ENCODE measurements at places on chromosomes 1 and 21. TPM values are rescaled to one million over a fixed set of nuclear protein-coding genes. Genes with fewer than 3 reads are reported as not detected.

The IGSF21 gene
- not detected for total RNA-seq

The SZT2 gene
- 34.4 TPM for total RNA-seq

The TMEM240 gene
- total RNA-seq, result not detected

The SLC6A17 gene
- total RNA-seq, result 0.13 TPM

The RBM11 gene
- total RNA-seq, result 1.8 TPM

The KCNH1 gene
- not detected for total RNA-seq

Data from activated CD8-positive, alpha-beta memory T cell treated with anti-CD3 and anti-CD28 coated beads for 36 hours (primary cell).